ENCODE measurements at places on chromosomes 7 and 10.

DNA sequence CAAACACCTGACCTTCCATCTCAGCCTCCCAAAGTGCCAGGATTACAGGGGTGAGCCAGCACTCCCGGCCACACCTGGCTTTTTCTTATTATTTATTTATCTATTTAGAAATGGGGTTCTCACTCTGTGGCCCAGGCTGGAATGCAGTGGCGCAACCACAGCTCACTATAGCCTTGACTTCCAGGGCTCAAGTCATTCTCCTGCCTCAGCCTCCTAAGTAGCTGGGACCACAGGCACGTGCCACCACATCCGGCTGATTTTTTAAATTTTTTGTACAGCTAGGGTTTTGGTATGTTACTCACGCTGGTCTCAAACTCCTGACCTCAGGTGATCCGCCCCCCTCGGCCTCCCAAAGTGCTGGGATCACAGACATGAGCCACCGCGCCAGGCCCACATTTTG lies 56.9 kb upstream of the MYL10 start:
- DNase-seq: no peak

DNA sequence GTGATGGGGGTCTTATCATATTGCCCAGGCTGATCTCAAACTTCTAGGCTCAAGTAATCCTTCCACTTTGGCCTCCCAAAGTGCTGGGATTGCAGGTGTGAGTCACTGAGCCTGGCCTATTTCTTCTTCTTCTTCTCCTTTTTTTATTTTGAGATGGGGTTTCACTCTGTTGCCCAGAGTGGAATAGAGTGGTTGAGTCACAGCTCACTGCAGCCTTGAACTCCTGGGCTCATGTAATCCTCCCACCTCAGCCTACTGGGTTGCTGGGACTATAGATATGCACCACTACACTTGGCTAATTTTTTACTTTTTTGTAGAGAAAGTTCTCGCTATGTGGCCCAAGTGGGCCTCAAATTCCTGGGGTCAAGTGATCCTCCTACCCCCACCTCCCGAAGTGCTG lies 124.3 kb downstream of the SKIDA1 start:
- DNase-seq: no peak

DNA sequence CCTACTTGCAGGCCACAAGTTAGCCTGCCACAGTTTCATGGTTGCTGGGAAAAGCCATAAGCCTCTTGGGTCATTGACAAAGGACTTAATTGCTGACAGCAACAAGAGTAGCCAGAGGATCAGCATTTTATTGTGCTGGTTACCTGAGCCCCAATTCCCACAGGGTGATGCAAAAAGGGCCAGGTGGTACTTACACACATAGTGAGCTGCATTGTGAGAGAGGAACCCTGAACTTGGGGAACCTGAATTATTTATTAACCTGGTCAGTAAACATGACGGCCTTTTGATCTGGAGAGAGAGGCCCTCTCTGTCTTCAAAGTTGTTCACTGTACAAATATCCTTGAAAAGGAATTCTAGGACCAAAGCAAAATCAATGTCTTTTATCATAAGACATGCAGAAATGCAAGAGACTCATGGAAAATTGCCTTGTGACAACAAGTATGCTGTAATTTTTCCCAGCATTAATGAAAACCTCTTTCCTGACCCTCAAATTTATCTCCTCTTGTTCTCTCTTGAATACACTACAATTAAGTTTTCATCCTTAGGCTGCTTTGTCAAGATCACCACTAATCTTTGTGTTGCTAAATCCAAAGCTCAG lies 102.9 kb upstream of the PHYHIPL start:
- no peak for DNase-seq

DNA sequence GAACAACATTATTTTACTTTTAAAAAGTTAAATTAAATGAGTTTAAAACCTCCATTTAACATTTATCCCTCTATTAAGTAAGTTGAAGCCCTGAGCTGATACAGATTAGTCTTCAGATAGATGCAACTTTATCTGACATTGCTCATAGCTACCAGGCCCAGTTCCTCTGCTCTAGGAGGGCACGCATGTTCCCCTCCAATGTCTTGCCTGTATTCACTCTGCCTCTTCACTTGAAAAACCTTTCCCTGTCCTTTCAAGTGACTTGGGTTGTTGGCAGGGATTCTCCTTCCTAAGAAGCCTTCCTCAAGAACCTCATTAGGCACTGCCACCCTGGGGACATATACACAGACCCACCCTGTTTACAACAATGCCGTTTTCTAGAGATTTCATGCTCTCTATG lies 270.4 kb downstream of the RELN start:
- DNase-seq: no peak

- no peak for DNase-seq
Observed at GRCh38 chr7:27897441-27897847, 157.5 kb downstream of the TAX1BP1 start.

DNA sequence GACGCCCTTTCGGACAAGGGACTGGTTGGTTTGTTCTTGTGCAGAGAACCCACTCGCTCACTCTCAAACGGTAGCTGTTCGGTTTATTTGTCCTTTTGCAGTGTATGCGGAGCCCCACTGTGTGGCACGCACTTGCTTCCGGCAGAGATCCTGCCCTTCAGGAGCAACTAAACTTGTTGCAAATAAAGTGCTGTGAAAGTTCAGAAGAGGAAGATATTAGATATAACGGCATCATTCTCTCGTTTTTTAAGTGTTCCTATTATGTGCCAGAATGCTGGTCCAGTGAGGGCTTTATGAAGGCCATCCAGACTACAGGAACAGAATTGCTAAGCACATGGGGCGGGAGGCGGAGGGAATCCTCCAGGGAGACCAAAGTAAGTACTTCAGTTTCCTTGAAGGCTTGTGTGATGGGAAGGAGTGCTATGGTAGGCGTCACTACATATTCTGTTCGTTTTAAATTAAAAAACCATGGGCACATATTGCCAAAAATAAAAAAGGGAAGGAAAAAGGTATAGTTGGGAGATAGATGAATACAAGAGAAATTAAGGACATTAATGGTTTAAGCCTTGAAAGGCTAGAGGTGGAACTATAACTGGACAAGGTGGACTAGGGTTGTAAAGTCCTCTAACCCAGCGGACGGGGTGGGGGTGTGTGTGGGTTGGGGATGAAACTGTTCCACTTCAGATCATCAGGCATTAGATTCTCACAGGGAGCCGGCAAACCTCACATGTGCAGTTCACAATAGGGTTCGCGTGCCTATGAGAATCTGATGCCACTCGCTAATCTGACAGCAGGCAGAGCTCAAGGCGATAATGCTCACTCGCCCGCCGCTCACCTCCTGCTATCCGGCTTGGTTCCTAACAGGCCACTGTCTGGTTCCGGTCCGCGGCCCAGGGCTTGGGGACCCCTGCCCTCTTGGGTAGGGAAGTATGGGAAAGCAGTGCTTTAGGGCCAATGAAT lies 704 bp upstream of the ERLIN1 start:
- no peak for DNase-seq

GRCh38 chr7:33996899-33997298 lies 91.6 kb downstream of the BMPER start:
- no peak for DNase-seq

DNA sequence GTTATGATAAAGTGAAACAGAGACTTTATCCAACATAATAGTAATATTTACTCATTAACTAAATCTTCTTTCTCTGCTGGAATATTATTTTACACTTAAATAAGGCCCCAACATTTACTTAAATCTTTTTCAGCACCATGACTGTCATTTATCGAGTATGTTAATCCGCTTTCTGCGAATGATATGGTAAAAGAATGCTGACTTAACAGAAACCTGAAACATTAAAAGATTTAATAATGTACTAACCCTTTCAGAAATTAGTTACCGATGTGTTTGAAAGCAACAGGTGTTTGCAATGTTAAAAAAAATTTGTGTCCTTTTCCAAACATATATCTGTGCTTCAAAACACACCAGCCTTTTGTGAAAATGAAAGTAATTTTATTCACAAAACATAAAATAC lies 190.5 kb downstream of the SKAP2 start:
- DNase-seq: no peak

DNA sequence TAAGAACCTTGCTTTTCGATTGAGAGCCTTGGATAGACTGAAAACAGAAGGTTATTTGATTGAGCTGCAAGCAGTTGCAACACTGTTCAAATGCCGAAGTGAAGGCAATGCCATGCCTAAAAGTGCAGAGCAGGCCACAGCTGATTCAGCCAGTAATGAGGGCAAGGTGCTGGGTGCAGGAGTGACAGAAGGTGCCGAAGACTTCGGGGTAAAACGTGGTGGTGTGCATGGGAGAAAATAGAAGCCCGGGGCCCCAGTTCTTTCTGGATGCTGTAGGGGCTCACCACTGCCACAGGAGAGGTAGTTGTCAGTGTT lies 43.6 kb upstream of the GATAD1 start:
- DNase-seq: no peak

GRCh38 chr10:71725998-71726579 lies 6.5 kb upstream of the C10orf105 start:
- DNase-seq: no peak

- DNase-seq: no peak
Observed at GRCh38 chr7:2452074-2452507, 24.1 kb downstream of the GRIFIN start.

GRCh38 chr7:141515941-141516340 lies 35.3 kb upstream of the AGK start:
- DNase-seq: no peak

DNA sequence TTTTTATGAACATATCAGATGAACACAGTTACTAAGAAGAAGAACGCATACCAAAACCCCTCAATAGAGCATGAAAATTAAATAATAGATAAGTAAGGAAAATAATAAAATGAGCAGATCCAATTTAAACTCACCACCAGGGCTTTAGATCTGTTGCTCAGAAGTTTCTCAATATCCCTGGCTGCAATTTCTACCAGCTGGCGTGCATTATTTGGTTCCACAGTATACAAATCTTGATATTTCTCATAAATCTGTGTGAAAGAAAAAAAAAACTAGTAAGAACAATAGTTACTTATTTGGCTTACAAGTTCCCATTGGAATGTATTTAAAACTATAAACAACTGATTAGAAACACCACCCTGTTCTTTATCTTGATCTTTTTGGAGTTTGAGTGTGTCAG lies 108.6 kb downstream of the CACNA2D1 start:
- no peak for DNase-seq

- no peak for DNase-seq
Observed at GRCh38 chr7:119329715-119330114, 943.3 kb upstream of the KCND2 start.

GRCh38 chr7:113872981-113873380 lies 45.8 kb downstream of the PPP1R3A start:
- DNase-seq: no peak

- DNase-seq: no peak
Observed at GRCh38 chr10:538895-539294, 150.6 kb downstream of the DIP2C start.

DNA sequence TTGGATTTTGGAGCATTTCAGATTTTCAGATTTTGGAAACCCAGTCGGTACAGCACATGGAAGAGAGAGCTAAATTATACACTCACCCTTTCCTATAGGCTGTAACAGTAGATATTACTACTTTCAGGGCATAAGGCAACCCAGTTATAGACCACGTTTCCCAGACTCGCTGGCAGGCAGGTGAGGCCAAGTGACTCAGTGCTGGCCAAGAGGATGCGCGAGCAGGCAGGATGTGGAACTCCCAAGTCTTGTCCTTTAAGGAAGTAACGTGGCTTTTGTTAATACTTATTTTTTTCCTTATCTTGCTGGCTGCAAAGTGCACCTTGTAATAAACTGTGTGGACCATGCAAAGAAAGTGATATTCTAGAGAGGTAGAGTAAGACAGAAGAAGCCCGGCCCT lies 1160.1 kb downstream of the GATA3 start:
- DNase-seq: no peak

GRCh38 chr10:76252733-76253132 lies 821.3 kb downstream of the LRMDA start:
- DNase-seq: no peak

- DNase-seq: no peak
Observed at GRCh38 chr10:79223091-79224048, 123.9 kb upstream of the PPIF start.

DNA sequence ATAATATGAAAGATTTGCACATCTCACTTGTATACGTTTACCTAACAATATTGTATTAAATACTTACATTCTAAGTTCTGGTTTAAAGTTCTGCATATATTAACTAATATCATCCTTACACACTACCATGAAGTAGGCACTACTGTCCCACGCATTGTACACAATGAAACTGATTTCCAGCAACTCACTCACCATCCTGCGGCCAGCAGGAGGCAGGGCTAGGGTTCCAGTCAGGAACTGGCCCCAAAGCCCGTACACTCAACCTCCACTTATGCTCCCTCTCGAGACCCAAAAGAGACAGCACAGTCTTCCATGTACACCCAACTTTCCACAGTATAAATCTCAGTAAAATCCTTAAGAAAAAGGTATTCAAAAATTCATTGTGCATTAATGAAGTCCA lies 41.4 kb downstream of the GRID1 start:
- no peak for DNase-seq

DNA sequence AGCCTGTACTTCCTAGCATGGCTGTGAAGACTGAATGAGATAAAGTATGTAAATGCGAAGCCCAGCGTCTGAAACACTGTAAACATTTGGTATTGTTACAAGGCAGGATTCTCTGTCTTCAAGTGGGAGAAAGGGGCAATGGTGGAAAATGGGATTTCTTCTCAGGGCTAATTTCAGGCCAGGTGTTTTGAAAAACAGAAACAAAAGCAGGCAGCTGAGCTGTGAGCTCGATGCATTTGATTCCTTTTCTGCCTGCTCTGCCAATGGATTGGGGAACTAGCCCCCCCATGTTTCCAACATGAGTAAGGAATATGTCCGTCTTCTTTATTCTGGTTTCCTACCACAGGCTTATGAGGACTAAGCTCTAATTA lies 732.1 kb upstream of the AUTS2 start:
- DNase-seq: no peak

DNA sequence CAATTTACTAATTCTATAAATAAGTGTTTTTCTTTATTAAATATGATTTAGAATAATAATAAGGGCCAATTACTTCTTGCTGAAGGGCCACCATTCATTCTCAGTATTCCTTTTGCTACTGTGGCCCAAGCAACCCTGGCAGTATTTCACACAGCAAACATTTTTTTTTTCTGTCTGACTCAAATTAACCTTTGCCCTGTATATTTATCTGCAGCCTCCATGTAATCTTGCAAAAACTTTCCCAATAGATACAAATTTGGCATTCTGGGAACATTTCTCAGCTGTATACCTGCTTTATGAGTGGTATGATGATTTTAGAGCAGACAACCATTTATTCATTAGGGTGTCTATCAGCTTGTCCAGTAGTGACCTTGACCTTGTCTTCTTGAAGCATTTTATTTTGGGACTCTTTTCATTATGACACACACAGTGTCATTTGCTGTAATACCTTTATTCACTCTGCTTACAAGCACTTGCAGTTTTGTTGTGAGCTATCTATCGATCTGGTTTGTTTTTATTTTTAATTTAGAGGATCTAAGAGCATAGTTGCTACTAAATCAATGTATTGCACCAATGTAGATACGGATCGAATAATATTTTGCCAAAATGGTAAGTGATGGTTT lies 159.7 kb upstream of the PLXDC2 start:
- no peak for DNase-seq

DNA sequence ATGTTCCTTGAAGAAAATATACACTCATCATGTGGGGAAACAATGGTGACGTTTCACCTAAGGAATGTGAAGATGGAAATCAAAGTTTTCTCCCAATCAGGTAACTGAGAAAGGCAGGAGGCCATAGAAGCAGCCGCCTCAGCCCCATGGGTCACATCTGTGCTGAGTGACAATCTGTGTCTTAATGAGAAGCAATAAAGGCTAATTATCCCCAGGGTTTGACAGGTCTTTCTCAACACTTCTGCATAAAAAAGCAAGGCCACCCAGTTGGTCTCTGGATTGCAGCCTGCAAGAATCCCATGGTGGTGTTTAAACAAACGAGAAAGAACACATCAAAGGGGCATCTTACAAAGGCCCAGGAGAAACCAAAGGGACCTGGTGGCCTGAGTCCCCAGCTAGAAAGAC lies 91.1 kb upstream of the TNS3 start:
- no peak for DNase-seq

Measured in AG09319 (cell line).